T-cell (primary cell): ENCODE measurements at places on chromosomes 5 and 9.

- DNase-seq = no peak
Observed at GRCh38 chr5:101370181-101370580, 467.1 kb upstream of the ST8SIA4 start.

DNA sequence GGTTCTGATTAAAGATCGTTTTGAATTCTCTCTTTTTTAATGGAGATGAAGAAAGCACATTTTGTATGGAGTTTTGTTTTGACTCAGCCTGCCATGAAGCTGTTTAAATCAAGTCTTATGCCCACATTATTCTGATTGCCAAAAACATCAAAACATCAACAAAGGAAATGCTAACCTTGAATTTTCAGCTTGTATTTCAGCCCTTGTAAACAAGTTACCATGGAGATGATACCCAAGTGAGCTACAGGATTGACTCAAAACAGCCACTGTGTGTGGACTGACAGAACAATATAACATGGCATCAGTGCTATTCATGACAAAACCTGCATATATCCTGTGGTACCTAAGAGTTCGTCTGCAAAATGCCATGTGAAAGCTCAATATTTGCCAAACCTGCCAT, 1581.0 kb downstream of the MAT2B start:
- DNase-seq = no peak

DNA sequence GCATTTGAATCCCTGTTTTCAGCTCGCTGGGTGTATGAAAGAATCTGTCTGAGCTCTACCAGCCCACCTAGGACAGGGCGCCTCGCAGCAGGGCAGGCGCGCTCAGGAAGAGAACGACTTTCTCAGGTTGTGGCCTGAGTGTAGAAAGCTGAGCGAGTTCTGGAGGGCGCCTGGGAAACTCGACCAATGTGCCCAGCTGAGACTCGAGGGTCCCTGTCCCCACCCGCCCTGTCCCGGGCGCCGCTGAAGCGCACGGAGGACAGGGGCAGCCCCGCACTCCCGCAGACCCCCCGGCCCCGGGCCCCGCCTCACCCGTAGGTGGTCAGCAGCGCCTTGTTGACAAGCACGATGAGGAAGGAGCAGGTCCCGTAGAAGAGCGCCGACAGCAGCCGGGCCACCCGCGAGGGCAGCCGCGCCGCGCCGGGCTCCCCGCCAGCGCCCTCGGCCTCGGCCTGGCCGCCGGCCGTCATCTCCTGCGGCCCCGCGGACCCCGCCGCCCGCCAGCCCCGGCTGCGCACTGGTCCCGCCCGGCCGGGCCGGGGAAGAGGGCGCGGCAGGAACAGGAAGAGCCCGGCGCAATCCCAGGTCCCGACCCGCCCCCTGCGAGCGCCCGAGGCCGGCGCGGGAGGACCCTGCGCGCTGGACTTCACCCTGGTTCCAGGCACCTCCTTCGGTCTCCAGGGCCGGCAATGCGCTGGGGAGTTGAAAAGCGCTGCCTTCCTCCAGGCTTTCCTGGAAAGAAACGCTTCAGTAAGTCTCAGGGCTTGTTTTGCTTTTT, at the start of gene SLC35D2:
Gene SLC35D2, minus strand, starts transcription at position 547 of the 778 bp plus-strand sequence. Its CDS starts 77 bp downstream, at position 470.
- DNase-seq = peak; percentile 20

DNA sequence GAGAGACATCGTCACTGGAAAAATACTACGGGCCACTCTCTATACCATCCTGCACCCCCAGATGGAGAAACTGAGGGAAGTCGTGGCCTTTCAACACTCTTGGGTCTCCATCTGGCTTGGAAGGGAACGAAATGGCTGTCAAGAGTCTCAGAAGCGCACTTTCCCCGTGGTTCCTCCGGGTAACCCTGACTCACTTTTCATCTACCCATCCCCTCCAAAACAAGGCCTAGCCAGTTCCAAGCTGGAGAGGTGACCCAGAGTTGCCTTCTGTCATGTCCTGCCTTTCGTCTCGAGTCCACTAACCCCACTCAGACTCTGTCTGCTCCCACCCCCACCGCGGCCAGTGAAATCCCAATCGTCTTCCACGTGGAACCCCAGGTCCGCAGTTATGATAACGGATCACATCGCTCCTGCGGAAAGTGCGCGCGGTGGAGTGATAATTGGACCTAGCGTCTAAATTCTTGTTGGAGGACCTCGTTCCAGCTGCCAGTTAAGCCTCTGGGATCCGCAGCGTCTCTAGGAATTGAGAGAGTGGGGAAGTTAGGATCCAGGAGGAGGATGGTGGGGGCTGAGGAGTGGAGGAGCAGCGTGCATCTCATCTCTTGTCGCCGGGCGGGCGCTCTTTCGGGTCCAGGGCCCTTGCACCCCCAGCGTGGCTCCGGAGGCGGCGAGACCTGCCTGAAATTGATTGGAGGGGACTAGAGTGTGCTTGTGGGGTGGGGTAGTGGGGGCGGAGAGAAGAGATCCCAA, 4.6 kb downstream of the CDKN2A start:
- no peak for DNase-seq

DNA sequence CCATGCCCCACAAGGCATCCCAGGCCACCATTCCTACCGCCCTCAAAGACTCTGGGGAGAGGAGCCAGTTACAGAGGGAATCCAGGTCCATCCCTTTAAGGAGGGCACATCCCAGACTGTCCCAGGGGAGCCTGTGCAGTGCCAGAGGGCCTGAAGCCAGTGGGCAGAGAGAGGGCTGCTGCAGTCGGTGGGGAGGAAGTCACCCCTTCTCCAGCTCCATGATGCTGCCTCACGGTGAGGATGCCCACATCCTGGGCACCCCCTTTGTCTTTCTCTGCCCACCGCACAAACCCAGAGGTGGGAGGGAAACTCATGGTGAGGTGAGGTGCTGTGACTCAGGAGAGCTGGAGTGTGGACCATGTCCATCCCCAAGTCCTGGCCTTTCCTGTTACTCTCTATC, 26.2 kb upstream of the ANKRD33B start:
- DNase-seq = no peak

- no peak for DNase-seq
Observed at GRCh38 chr5:59020611-59021285, 437.9 kb downstream of the RAB3C start.

- DNase-seq = no peak
Observed at GRCh38 chr9:99419070-99419469, 197.0 kb downstream of the SEC61B start.

DNA sequence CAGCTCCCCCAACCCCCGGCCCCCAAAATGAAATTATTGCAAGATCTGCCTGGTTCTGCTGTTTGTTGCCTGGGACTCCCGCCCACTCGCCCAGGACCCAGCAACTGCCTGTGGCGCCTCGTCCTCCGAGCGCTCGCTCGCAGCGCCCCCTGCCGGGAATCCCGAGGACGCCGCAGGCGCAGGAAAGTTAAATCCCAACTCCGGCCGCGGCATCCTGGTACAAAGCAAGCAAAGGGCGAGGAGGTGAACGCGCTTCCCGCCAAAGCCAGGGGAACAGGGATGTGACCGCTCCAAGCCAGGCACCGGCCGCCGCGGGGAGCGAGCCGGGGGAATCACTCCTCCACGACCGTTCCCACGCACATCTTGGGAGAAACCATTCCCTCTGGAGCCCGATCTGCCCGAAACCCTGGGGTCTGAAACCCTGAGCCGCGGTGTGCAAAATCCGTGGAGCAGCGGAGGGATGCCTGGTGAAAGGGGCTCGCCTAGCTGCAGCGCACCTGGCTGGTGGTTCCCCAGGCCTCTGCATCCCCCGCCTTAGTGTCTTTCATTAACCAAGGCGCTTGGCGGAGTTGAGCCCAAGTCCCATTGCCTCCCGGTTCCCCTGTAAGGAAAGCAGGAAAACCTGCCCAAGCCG, 1.3 kb downstream of the SEMA5A start:
- no peak for DNase-seq

GRCh38 chr9:134389642-134390041, 63.4 kb downstream of the RXRA start:
- no peak for DNase-seq

DNA sequence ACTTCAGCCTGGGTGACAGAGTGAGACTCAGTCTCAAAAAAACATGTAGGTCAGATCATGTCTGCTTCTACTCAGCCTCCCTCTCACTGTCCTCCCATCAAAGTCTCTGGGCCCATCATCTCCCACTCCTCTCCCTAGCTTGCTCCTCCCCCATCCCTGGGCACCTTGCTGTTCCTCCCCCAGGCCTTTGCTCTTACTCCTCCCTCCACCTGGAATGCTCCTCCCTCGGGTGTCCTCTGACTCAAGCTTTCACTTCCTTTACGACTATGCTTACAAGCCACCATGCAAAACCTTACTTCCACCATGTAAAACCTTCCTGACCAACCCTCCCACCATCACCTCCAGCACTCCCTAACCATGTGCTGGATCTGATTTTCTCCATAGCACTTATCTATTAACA, 51.5 kb downstream of the MTMR12 start:
- no peak for DNase-seq

GRCh38 chr5:29462241-29462640, 1731.2 kb upstream of the CDH6 start:
- DNase-seq = no peak

DNA sequence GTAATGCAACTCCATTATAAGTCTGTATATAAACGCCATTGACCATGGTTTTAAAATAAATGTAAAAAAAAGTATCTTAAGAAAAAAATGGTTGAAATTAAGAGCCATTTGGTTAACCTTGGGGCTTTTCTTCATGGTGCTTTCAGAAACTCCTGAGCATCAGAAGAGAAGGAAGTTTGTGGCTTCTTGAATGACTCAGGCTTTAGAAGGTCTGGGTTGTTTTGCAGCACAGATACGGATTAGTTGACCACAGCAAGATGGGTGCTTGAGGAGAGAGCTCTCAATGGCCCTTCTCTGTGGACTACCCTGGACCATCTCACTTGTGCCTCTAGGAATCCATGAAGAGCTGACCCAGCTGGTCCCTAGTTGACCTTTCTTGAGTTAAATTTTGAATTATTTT, 189.5 kb downstream of the TMEM38B start:
- DNase-seq = no peak

- DNase-seq = no peak
Observed at GRCh38 chr9:72537011-72537545, 15.7 kb downstream of the TMC1 start.

DNA sequence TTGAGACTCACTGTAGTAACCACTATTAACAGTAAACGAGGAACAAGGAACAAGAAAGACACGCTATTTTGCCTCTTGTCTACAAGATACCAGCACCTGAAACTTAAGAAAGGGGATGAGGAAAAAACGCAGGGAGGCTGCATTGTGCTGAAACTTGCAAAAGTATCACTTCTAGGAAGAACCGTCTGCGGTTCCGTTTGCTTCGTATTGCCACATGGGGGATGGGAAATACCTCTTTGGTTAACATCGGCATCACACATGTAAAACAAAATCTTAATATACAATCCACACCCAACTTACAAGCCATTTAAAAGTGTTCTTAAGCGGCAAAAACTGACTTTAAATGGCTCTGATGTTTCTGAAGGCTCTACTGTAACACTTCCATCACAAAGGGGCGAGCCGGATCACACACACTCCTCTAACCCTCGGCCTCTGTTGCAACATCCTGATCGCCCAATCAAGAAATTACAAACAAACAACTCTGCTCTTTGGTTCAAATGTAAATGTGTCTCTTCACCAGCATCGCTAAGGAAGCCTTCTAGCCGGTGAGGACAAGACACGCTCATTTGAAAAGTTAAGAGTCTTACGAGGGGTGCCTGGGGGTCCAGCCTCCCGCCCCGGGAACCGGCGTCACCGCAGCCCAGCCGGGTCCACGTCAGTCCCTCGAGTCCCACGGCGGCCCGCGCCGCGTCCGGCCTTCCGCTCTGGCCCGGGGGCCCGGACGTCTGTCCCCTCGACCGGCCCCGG, 621 bp downstream of the SEC16A start:
- DNase-seq = no peak

- no peak for DNase-seq
Observed at GRCh38 chr9:81244631-81245030, 444.7 kb downstream of the TLE1 start.

- DNase-seq = no peak
Observed at GRCh38 chr5:152532714-152533113, 127.6 kb upstream of the NMUR2 start.

DNA sequence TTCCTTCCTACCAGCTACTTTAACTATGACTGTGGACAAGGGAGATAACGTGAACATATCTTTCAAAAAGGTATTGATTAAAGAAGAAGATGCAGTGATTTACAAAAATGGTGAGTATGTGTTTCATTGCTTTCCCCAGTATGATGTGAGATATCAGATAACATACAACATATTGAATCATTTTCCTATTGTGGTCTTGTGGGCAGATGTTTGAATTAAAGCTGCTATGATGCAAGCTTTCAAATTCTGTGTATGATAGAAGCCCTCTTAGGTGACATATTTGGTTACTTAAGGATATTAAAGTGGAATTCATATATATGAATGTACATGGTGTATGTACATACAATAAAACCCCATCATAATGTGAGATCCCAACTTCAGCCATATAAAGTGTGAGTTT, 59.5 kb downstream of the TEK start:
- DNase-seq = no peak

DNA sequence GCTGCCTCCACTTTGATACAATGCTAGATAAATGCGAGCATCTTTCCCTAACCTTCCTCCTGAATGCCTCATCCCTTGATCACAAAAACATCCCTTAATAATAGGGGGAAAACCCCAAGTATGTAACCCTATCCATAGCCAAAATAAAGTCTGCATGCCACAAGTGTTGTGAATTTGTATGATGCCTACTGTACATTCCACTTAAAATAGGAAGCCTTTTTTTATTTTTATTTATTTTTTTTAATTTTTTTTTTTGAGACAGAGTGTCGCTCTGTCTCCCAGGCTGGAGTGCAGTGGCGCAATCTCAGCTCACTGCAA, 207.0 kb downstream of the AOPEP start:
- DNase-seq = no peak

DNA sequence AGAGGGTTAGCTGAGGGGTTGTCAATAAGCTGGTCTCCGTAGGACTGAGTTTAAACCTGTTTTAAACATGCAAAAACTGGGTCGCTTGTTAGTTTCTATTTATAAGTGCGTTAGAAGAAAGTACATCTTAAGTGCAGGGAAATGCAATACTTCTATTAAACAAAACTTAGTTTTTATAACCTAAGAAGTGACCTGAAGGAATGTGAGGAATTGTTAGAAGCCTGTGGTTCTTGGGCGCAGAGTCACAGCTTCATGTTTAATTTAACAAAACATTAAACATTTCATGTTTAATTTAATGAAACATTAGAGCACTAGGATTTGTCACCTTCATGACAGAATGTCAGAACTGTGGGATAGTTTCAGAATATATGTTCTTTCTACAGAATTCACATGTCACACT, 469.2 kb upstream of the WWC1 start:
- no peak for DNase-seq

DNA sequence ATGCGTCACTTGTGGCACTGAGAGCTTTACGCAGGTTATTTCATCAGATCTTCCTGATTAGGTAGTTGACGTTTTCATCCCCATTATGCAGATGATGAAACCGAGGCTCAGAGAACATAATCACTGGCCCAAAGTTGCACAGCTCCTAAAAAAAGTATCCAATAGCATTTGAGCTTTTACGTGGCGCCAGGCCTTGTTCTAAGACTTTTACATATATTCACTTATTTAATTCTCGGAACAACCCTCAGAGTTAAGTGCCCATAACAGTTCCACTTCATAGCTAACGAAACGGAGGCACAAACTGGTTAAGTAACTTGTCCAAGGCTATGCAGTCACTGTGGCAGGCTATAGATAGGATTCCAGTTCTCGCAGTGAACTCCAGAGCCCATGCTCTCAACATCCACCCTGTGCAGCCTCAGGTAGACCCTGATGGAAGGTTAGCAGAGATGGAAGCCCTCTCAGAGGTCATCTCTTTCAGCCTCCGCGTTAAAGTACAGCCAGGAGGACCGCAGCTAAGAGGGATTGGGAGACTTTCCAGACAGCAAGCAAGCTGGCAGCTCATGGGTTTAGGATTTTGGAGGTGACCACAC, 39.3 kb downstream of the AMBP start:
- no peak for DNase-seq
